ENCODE measurements at places on chromosomes 16 and 17. TPM values are rescaled to one million over a fixed set of nuclear protein-coding genes. Genes with fewer than 3 reads are reported as not detected.
A peak's percentile ranks its signal among the peaks of the same experiment; 100 is the strongest.

- DNase-seq = peak; percentile 11
Measured at GRCh38 chr16:49023050-49023449, 258.6 kb downstream of the CBLN1 start.

DNA sequence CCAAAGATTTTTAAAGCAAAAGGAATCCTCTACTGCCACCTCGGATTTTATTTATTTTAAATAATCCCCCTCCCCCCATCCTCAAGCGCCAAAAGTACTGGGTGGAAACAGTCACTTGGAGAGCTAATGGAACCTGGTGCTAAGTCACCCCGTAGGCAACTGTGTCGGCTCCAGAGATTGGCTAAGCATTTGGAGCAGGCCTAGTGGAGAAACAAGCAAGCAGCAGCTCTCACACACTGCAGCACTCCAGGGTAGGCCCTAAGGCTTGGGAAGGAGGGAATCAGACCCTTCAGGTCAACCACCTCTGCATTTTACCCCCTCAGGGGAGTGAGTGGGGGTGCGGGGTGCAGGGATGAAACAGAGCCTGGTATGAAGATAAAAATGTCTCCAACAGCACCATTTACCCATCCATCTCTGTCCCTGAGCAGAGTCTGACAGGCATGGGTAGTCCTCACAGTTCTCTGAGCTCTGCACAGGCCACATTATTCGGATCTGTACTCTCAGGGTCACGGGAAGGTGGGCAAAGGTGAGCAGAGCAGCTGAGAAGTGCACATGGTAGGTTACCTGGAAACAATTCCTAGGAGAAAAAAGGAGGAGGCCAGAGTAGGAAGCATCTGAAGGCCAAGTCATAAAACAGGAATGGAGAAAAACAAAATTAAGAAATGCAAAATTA is 27.2 kb upstream of the STAC2 start:
- DNase-seq = no peak

Gene USP7
- total RNA-seq = 76.9 TPM

Gene TMEM238L
- total RNA-seq = not detected

Gene NKD1
- total RNA-seq = 0.12 TPM

DNA sequence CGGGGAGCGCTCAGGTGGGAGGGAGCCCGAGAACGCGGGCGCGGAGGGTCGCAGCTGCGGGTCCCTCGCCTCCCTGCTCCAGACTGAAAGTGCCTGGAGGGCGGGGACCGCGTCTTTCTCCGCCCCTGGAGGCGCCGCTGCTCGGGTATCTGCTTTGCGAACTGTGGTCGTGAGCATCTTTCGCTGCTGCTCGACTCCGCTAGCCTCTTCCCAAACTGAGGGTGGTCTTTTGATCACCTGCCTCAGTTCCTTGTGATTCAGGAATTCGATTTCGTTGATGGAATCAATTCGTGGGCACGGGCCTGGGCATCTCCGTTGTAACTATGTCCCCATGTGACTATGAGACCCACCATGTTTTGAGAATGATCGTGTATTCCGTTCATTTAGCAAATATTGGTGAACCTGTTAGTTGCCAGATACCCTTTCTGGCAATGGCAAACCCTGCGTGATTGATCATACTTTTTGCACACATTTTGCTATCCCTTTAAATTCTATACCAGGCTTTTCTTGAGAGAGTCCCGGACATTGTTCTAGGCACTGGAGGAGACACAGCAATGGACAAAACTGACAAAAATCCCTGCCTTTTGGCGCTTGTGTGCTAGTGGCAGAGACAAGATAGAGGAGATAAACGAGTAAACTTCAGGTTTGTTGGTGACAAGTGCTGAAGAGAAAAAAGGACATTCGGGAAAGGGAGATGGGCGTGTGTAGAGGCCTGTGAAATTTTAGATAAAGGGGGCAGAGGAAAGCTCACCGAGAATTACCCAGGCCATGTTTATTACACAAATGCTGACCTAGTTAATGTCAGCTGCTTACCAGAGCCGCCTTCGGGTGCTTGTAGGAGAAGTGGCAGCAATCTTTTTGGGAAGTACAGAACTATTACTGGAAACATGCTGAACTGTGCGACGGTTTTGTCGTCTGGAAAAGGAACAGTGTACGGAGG is 948 bp downstream of the UTP18 start:
- no peak for DNase-seq

- peak; percentile 8 for DNase-seq
Measured at GRCh38 chr17:46063241-46063640, 64.2 kb downstream of the STH start.

GRCh38 chr17:73430848-73431247 is 119.0 kb upstream of the CDC42EP4 start:
- DNase-seq = no peak

GRCh38 chr17:279331-279730 is 73.3 kb downstream of the RPH3AL start:
- DNase-seq = no peak

DNA sequence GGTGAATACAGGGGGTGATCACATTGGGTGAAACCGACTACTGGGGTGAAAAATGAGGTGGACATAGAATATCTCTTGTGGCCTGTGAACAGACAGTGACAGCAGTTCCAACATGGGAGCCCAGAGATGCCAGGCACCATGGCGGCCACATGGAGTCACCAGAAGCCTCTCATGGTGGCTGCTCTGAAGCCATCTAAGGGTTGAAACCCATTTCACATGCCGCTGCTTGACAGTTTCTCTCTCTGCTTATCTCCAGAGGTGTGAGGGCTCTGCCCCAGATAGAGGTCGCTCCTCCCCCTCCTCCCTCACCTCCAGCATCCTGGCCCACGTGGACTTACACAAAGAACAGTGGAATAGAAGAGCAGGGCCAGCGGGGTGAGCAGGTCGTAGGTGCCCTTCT is 37.9 kb upstream of the PIK3R6 start:
- no peak for DNase-seq

DNA sequence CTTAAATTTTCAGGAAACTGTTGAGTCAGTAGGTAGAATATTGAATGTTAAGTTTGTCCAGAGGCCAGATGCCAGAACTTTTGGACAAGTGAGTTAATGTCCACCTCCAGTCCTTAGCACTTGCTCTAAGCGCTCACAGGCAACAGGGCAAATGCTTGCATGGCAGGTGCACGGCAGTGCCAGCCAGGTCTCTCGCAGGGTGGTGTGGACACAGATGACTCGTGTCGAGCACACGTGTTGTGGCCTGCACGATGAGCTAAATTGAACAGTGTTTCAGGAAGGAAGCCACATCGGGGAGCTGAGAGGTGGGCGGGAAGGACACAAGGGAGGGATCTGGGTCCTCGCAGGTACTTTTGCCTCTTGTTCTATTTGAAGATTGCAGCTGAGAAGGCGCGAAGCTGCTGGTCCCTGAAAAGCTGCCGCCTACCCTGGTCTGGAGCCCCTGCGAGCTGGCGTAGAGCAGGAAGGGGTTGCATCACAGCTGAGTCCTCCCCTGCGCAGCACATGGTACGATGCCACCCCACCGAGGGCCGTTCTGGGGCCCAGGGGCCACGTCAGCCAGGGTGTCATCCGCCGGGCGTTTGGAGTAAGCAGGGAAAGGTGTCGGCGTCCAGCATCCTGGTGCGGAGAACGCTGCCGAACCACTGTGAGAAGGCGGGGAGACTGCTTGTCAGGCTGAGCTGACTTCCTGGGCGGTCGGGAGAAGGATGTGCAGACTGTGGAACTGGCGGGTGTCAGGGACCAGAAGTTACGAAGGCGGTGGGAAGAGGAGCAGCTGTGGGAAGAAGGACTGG is 6.3 kb downstream of the RAB40C start:
- no peak for DNase-seq

DNA sequence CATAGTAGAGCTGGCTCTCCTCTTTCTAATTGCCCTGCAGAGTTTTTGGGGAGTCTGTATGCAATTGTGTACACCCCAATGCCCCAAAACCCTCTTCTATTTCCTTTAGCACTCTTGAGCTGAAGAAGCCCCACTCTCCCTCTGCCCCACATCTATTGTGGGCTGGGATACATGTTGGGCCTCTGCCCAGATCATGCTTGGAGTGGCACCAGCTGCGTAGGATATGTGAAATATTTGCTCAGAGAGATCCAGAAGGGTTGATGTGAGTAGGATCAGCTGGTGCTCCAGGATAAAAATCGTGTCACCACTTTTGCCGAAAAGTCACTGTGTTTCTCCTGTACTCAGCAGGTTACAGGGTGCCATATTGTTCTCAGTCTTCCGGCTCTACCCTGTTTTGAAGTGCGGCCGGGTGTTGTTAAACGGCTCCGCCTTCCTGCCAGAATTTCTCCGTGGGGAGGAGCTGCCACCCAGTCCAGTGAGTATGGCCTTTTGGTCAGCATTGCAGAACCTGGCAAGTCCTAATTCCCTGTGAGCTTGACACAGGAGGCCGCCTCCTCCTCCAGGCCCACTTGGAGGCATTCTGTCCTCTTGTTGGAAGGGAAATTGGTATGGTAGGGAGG is 664.5 kb downstream of the WWOX start:
- DNase-seq = no peak

Gene CCL22
- not detected for total RNA-seq

DNA sequence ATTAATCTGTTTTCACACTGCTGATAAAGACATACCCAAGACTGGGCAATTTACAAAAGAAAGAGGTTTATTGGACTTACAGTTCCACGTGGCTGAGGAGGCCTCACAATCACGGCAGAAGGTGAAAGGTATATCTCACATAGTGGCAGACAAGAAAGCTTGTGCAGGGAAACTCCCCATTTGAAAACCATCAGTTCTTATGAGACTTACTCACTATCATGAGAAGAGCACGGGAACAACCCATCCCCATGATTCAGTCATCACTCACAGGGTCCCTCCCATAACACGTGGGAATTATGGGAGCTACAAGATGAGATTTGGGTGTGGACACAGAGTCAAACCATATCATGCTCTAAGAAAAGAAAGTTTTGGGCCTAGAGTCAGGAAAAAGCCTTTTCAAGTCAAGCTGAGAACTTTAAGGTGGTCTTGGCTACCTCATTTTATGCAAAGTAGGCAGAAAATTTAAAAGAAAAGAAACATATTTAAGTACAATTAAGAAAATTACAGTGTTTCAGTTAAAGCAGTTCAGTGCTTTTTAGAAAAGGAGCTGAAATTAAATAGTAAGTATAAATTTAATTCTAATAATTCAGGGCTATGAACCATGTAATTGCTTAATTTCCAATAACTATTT is 24.9 kb upstream of the CRYM start:
- peak; percentile 82 for DNase-seq

Gene NACA2
- not detected for total RNA-seq

Gene CIBAR2
- total RNA-seq = not detected

DNA sequence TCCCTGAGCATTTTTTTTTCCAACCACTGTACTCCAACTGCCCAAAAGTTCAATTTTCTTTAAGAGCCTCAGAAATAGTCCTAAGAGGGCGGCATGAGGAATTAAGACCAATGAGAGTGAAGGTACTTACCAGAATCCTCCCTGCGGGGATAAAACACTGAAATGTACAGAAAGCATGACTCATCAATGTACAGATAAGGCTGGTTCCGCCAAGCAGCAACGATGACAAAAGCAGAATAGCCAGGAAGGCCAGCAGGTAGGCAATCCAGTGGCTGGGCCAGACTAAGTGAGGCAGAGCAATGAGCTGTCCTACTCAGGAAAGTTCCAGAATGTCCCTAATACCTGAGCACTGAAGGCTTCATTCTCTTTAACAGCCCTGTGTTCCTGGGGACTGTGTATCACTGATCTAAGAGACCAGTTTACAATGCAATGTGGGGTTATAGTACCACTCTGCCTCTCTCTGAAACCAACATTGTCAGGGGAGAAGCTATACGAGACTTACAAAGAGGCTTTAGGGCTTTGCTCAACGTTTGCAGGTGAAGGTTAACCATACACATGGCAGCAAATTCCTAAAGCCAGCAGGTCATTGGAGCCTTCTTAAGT is 11.0 kb upstream of the GPR139 start:
- DNase-seq = peak; percentile 2

Gene CDH1
- total RNA-seq = not detected

- no peak for DNase-seq
Measured at GRCh38 chr16:19095654-19096053, 18.1 kb upstream of the ITPRIPL2 start.

Gene CCDC200
- not detected for total RNA-seq

Gene BRIP1
- 4.9 TPM for total RNA-seq

DNA sequence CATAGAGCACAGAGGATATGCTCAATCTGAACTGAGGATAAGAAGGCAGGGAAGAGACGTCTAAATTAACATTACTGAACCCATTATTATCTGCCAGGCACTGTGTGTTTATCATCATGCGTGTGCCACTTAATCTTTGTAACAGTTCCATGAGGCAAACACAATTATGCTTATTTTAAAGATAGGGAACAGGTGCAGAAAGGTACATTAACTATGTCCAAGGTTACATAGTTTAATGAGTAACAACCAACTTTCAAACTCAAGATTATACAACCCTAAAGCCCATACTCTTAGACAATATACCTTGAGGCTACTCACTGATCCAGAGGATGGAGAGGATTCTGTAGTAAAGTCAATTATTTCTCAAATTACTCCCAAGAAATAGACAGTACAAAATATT is 43.2 kb downstream of the STH start:
- no peak for DNase-seq

DNA sequence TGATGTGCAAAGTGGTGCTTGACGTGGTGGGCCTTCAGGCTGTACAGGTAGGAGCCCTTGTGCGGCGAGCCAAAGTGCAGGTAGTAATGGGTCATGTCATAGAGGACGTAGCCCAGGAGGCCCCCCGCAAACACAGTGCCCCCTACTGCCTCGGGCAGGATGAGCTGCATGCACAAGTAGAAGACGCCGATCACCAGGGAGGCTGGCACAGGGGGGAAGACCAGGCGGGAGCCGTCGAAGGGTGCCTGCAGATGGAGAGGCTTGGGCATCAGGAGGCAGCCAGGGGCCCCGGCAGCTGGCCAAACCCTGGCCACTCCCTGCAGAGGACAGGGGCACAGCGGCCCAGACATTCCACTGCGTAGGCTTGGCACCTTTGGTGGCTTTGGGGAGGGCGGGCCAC is 15.7 kb upstream of the MLKL start:
- no peak for DNase-seq

Gene MYCBPAP
- 1.0 TPM for total RNA-seq

GRCh38 chr16:52491216-52491615 is 55.7 kb downstream of the TOX3 start:
- no peak for DNase-seq

DNA sequence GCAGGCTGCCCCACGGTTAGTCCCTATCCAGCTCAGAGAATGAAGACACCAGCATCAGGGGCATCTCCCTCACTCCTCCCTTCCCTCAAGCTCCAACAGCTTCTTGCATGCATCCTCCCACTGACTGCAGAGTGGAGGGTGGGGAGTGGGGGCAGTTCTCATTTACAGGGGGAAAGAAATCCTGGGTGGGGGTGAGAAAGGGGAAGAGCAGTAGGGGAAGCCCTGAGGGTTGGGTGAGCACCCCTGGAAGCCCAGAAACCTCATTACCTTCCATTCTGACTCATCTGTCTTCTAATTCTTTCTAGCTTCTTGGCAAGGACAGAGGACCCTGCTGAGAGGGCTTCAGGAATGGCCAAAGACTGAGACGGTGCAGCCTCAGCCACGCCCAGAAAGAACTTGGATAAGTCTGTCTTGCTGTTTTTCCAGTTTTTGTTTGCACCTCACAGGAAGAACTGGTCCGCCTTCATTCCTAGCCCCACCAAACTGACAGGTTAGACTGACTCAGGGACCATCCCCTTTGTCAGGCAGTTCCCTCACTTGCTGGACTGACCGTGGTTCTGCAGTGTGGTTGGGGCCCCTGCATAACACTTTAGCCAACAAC is 52.5 kb upstream of the WSB1 start:
- DNase-seq = no peak

- DNase-seq = no peak
Measured at GRCh38 chr16:29192329-29193247, 207.7 kb downstream of the LAT start.

Gene DNAAF8
- total RNA-seq = 0.26 TPM

Gene CACNA1G
- 0.06 TPM for total RNA-seq

Gene SRL
- not detected for total RNA-seq
